Activated CD8-positive, alpha-beta memory T cell treated with anti-CD3 and anti-CD28 coated beads for 1 hour (primary cell): ENCODE measurements at places on chromosomes 3 and 15.

GRCh38 chr3:195556390-195556789 is 13.3 kb upstream of the PPP1R2 start:
- no peak for DNase-seq

DNA sequence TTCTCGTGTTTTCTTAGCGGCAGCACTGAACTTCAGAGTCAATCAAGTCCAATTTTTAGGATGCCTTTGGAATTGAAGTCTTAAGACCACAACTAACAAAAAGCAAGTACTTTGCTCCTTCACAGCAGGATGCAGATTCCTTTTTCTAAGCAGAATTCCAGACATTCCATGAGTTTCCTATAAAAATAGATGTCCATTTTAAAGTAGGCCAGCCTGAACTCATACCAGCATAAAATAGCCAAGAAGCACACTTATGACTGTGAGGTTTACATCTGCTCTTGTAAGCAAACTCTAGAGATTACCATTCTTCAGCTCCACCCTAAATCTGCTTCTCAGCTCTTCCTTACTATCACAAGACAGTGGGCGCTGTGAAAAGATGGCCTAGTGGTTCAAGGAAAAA is 85.8 kb downstream of the THBS1 start:
- DNase-seq, result no peak

- DNase-seq, result no peak
Observed at GRCh38 chr15:60399246-60399915, 1.6 kb upstream of the ANXA2 start.

DNA sequence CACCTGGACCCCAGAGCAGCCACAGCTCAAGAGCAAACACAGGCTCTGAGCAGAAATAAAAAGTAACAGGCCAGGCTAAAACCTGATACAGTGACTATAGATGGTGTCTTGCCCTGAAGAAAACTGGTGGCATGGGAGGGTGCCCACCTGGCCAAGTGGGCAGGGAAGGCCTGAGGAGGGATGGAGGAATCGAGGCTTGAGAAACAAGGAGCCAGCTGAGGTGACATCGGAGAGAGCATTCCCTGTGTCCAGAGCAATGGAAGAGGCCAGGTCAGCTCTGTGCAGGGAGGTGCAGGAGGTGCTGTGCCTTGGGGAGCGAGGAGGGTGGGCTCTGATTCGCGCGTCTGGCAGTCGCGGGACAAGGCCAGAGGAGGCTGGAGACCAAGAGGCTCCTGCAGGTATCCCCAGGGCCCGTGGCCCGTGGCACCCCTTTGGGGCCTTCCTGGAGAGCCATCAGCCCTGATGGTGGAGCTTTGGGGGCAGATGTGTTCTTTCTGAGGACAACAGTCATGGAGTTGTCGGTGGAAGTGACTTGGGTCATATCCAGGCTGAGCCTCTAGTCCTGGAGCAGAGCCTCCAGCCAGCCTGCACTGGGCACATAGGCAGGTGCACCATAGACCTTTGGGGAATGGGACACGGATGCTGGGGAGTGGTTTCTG is 56.1 kb downstream of the PLXNA1 start:
- no peak for DNase-seq

DNA sequence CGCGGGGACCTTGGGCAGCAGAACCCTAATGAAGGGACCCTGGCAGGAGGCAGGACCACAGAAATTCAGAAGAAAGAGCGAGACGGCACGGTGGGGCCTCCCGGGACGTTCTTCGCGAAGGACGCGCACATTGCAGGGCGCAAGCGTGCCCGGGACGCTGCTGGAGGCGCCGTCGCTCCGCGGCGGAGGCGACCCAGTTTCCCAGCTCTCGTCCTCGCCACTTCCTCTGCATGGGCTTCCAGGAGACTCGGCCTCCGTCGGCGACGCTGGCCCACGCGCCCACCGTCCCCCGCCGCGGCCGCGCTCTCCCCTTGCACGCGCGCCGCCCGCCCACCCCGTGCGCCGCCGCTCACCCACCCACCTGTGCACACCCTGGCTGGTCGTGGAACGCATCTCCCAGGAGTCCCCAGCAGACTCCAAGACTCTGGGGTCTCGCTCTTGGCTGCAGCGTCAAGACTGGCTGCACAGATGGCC is 31.8 kb upstream of the SMAD3 start:
- no peak for DNase-seq

DNA sequence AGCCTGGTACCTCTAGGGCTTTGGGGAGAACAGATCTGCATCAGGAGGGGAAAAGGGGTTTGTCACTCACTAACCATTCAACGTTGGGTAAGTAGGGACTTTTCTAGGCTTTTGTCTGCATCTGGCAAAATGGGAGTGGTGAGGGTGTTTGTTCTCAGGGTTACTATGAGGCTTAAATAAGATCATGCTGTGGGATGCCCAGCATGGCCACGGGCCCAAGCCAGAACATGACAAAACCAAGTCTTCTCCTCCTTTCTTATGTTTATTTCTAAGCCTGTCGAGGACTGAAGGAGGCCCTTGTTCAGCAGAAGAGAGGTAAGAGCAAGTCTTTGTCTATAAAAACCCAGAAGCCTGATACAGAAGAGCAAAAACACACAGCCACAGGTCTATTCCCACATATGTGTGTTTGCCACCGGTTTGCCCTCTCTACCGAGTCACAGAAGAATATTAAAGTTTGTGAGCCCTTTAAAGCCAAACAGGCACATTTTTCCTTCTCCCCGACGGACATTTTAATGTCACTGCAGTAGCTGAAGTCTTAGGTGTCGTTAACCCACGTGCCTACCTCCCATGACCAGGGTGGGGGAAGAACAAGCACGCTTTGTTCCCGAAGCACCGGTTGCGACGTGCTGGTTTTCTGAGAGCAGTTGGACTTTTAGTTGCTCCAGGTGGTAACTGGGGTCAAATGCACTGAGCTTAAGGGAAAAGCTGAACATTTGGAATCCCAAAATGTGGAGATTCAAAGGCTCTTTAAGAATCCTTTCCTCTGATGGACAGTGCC is 72.1 kb downstream of the NOX5 start:
- DNase-seq, result no peak

DNA sequence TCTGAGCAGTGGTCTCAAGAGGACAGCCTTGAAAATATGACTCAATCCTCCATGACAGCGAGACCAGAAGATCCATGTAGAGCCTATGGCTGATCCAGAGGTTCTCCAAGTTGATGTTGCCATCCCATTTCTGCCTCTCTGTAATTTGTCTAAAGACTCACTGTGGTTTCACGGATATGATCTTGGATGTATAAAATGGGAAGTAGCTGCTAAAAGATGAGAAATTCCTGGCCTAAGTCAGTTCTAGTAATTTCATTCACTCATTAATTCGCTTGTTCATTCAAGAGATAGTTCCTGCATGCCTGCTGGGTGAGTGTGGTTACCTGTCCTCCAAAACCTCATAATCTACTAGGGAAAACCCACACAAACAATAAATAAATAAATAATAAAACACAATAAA is 145.9 kb downstream of the TNIK start:
- DNase-seq, result no peak

DNA sequence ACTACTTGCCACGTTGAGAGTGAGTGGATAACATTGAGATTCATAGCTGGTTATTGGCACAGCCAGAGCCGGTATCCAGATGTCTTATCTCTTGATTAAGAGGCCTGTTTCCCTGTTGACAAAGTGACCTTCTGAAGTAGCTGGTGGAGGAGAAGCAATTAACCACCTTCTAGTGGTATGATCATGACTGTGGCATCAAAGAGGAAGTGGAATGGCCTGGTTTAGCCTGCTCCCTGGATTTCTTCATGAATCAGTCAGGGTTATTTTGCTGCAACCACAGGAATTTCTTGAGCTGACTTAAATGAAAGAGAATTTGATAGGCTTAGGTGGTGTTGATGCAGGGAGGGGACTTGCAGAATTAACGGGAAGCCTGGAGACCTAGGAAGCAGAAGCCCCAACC is 398.3 kb downstream of the MFSD1 start:
- no peak for DNase-seq

DNA sequence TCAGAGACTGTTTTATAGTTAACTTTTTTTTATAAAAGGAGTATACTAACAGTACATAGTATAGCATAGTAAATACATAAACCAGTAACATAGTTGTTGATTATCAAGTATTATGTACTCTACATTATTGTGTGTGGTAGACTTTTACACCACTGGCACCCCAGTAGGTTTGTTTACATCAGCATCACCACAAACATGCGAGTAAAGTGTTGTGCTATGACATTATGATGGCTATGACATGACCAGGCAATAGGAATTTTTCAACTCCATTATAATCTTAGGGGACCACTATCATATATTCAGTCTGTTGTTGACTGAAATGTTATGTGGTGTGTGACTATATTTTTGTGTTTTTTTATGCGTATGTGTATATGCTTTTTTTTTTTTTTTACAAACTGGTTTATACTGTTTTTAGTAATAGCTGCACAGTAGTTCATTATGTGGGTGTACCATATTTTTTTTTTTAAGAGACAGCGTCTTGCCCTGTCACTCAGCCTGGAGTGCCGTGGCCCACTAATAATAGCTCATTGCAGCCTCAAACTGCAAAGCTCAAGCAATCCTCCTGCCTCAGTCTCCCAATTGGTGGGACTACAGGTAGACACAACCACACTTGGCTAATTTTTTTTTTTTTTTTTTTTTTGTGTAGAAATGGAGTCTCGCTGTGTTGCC is 1.9 kb downstream of the CAPN7 start:
- no peak for DNase-seq

- DNase-seq, result no peak
Observed at GRCh38 chr3:73291541-73291940, 230.1 kb downstream of the EBLN2 start.

GRCh38 chr3:13571831-13572750 is 23.2 kb downstream of the FBLN2 start:
- DNase-seq, result no peak

DNA sequence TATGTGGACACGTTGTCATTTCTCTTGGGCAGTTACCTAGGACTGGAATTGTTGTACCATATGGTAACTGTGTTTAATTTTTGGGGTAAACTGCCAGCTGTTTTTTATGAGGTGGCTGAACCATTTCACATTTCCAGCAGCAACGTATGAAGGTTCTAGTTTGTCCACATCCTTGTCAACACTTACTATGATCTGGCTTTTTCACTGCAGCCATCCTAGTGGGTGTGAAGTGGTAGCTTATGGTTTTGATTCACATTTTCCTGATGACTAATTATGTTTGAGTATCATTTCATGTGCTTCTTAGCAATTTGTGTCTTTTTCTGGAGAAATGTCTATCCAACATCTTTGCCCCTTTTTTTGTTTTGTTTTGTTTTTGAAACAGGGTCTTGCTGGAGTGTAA is 96.2 kb downstream of the VGLL4 start:
- DNase-seq, result no peak

- no peak for DNase-seq
Observed at GRCh38 chr3:114626751-114627150, 332.9 kb downstream of the TIGIT start.

- DNase-seq, result no peak
Observed at GRCh38 chr3:184562878-184563560, 1.4 kb downstream of the EPHB3 start.

GRCh38 chr15:52681441-52681840 is 2.3 kb upstream of the ATOSA start:
- no peak for DNase-seq

- no peak for DNase-seq
Observed at GRCh38 chr3:67048715-67049074, 50.6 kb downstream of the KBTBD8 start.

- DNase-seq, result no peak
Observed at GRCh38 chr3:177527182-177527581, 329.9 kb upstream of the TBL1XR1 start.

DNA sequence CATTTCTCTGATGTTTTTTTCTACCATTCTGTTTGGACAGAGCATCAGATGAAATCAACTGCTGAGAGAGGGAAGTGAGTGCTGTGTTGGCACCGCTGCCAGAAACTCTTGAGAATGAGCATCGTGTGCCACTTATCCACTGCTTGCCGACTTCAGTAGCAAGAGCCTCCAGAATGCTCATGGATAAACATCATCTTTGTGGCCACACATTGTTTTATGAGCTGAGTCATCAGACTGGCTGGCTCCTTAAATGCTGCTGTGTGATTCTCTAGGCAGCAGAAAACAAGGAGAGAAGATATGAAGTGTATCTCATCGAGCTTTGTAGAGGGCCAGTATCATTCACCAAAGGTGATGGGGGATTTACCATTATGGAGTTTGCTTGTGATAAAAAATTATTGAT is 3.4 kb upstream of the DOCK3 start:
- no peak for DNase-seq
